ENCODE measurements at places on chromosomes 3 and 15.

GRCh38 chr3:47394881-47395280, 14.1 kb downstream of the PTPN23 start:
- no peak for DNase-seq

GRCh38 chr15:28106294-28107110, 7.4 kb upstream of the OCA2 start:
- no peak for DNase-seq

GRCh38 chr3:76307556-76307955, 522.2 kb upstream of the ZNF717 start:
- no peak for DNase-seq

GRCh38 chr3:48952510-48953118, 34.0 kb downstream of the ARIH2 start:
- peak; percentile 41 for DNase-seq

DNA sequence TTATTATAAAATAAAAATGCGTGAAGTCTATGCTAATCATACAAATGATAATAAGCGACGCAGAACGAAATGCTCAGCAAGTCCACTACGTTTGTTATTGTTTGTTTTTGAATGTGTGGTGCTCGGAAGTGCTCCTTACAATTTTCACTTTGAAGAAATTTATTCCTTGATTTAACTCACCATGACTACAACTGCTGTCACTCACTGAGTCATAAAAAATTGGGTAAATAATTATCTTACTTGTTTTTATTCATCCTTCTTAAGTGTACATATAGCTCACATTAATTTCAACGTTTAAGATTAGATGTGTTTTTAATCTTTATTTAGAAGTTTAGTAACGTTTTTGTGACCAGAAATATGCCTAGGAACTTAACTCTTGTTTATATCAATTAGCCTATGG, 66.7 kb upstream of the NANOGP8 start:
- DNase-seq = no peak

GRCh38 chr3:115397433-115397832, 225.9 kb upstream of the GAP43 start:
- DNase-seq = no peak

DNA sequence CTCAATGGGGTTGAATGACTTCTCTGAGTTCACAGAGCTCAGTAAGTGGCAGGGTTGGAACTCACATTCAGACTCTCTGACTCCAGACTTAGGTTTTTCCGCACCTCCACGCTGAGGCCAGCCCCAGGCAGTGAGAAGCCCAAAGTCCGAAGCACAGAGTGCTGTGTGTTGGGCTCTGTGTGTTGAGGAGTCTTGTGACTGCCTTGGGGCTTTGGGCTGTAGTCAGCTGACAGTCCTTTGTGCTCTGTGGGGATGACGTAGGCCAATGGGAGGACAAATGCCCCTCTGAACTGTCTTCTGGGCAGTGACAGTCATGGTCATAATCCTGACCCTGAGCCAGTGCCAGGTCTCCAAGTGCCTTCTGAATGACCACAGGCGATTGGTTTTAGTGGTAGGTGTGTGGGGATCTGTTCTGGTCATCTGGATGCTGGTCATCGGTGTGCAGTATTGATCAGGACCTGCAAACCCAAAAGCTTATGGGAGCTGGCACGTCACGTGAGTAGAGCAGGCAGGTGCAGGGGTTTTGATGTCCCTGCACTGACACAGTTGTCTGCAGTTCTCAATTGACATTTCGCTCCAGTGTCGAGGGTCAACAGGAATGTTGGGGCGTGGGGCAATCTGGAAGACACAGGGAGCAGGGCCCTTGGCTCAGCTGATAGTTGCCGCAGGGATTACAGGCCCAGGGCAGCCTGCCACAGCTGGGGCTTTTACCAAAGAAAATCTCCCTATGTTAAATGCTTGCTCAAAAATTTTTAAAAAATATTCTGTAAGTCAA, 45.3 kb downstream of the CAPN3 start:
- no peak for DNase-seq

DNA sequence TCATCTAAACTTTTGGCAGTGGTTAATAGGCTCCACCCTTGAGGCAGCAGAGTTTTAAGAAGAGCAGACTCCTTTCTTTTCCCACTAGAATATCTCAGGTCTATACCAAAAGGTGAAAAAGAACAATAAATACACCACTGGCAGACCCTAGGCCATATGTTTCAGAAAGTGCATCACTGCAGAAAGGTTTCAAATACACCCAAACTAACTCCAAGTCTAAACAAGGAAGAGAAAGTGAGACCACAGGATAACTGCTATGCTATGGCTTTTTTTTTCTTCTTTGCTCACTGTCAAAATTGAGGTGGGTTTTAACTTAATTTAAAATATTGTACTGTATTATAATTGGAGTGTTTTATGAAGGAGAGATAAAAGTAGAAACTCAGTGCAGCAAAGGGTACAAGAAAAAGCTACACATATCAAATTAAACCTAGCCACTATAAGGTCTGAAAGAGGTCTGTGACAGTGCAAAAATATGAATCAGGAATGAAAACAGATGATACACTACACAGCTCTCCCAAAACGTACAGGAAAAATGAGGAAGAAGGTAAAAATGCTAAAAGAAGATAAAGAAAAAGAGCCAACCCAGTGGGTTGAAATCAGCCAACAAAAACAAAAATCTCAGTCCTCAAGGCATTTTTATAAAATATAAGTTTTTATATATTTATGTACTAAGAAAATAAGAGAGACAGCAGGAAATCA, 8.4 kb downstream of the SNX4 start:
- DNase-seq = no peak

DNA sequence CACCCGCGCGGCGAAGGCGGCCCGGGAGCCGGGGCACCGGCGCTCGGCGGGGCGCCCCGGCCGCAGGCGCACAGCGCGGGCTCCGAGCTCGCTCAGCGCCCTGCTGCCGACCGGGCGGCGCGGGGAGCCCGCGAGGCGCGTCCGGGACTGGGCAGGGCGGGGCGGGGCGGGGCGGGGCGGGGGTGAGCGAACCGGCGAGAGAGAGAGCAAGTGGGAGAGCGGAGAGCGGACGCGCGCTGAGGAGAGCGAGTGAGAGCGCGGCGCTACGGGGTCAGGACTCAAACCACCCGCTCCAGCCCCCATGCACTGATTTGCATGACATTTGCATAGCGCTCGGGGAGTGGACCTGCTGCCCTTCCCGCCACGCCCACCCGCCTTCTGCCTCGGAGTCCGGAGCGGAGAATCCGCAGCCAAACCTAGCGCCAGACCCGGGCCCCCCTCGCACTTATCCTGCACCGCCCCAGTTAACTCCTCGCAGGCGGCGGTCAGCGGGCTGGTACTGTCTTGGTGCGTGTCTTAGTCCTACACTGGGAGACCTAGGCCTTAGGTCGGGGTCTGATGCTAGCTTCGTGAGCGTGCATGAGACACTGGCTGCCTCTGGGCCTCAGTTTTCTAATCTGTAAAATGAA, at the start of gene MYLK:
TSS of gene MYLK (minus strand) at position 130 of the 629 bp plus-strand sequence. CDS start 90,491 bp downstream, outside the sequence.
- DNase-seq = peak; percentile 85

DNA sequence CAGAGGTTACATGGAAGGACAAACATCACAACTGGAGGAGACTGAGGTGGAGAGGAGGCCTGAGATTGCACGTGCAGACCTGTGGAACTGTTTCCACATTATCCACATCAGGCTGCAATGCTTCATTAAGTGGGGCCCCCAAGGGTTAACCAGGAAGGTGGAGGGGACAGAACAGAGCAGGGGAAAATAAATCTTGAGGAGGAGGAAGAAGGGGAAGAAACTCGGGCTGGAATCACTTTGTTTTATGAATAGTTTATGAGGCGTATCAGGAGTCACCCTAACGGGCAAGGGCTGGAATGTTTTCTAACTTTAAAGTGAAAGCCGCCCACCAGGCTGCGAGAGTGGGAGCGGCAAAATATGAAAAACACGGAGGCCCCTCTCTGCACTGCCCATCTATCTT, 154.9 kb downstream of the WNT5A start:
- no peak for DNase-seq

DNA sequence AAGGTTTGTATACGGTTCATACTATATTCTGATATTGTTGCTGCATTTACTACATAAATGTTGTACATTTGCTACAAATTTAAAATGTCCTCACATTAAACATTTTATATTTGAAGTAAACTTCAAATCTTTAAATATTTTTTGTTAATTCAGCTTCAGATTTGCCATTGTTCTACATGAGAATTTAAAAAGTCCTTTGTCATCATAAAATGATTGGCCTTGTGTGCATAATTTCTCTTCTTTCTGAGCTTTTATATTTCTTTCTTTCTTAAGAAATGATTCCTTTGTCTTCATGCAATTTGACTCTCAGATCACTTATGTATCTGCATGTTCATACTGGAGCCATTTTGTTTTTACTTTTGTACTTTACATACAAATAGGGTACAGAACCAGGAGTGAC, 28.0 kb downstream of the DNAJC19 start:
- no peak for DNase-seq

GRCh38 chr3:139948898-139949297, 13.9 kb downstream of the CLSTN2 start:
- DNase-seq = no peak

DNA sequence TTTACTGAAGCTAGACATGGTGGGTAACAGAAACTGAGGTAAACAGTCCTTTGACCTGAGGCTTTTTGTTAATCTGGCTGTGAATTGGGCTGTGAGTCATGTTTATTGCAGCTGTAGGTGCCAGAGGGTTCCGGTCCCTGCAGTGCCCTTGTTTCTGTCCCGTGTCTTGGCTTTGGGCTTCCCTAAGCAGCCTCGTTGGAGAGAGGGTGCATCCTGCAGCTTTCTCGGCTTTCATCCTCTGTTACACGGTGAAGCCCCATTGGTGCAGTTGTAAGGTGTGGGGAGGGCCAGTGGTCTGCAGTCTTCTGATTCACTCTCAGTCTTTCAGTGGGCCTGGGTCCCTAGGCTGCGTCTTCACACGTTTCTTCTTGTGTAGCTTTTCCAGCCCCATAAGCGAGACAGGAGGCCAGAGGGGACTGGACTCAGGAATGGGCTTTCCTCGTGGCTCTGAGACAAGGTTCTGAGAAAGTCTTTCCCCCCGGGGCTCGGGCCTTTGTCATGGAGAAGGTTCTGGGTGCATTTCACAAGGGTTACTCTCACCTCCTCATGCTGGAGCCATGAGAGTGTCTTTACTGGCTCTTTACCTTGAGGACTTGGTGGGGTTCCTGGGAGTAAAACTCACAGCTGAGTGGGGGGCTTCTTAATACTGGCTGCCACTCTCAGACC, 33.1 kb downstream of the ASB7 start:
- no peak for DNase-seq

DNA sequence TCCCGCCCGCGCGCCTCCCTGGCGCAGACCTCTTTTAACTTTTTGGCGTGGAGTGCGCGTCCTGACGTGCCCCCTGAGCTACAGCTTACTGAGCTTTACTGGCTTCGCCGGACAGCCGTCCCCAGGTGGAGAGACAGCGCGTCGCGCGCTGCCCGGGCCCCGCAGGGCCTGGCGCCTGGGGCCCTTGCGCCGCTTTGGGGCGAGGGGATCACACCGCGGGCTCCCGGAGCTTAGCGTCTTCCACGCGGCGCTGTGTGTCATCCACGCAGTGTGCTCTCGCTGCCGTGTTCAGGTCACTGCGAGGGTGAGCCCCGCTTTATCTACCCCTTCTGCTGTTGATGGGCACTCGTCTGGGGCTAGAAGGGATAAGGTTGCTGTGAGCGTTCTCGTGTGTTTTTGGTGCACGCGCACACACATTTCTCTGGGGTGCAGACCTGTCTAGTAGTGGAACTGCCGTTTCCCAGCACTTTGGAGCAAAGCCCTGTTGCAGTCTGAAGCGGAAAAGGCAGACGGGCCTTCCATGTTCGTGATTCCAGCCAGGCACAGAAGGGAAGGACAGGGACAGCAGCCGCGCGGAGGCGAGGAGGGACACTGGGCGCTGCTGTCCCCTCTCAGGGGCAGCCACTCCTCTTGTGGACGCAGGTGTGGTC, 33.1 kb upstream of the ALDH1L1 start:
- DNase-seq = no peak

GRCh38 chr15:60916679-60917460, 312.2 kb downstream of the RORA start:
- DNase-seq = peak; percentile 85

GRCh38 chr15:60043744-60044435, 39.8 kb downstream of the FOXB1 start:
- DNase-seq = no peak

DNA sequence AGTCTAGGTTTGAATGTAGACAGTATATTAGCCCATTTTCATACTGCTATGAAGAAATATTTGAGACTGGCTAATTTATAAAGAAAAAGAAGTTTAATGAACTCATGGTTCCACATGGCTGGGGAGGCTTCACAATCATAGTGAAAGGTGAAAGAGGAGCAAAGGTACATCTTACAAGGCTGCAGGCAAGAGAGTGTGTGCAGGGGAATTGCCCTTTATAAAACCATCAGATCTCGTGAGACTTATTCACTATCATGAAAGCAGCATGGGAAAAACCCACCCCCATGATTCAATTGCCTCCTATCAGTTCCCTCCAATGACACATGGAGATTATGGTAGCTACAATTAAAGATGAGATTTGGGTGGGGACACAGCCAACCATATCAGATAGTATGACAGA, 440.1 kb upstream of the ARHGEF26 start:
- DNase-seq = no peak

GRCh38 chr3:117630469-117630868, 920.9 kb downstream of the TUSC7 start:
- no peak for DNase-seq

- DNase-seq = no peak
Measured at GRCh38 chr15:66472176-66472999, 25.2 kb downstream of the SNAPC5 start.

GRCh38 chr3:138186803-138187295, 252 bp upstream of the ARMC8 start:
- peak; percentile 94 for DNase-seq

DNA sequence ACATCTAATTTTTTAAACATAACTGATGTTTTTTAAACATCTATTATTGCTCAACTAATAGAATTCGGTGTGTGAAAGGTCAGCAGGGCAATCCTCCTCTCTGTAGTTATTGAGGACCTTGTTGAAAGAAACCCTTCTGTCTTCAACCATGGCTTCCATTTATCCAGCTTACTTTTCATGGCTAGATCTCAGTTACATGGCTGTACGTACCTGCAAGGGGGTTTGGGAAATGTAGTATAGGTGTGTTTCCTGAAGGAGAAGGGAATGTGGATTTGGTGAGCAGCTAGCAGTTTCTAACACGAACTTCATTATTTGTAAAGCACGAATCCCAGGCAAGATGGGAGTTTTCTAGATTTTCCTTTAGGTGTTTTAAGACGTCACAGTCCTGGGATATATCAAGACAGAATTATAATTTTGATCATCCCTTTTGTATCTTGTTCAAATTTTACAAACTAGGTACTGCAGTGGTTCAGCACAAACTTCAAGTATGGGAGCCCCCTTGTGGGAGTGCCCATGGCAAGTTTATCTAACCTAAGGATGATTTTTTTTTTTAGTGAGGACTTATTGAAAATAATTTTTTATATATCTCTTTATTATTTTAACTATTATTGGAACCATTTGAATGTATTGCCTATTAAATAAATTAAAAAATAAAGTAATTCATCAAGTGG, 41.6 kb downstream of the FBXL2 start:
- no peak for DNase-seq

GRCh38 chr3:16861432-16861831, 23.3 kb upstream of the PLCL2 start:
- DNase-seq = no peak

DNA sequence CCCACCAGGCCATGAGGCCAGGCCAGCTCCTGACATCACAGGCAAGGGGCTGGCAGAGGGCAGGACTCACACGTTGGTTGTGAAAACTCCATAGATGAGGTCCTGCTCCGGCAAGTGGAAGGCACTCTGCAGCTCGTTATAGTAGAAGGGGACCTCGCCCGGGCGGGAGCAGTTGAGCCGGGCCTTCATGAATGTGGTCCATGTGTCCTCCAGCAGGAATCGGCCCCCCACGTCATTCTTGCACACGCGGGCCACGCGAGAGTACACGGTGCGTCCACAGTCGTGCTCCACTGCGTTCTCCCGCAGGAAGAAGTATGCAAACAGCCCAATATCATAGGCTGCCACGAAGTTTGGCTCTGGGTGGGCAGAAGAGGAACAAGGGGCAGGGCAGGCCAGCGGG, 101.2 kb downstream of the SEMA5B start:
- DNase-seq = no peak

All from left colon (tissue), 2 donors.